Activated CD8-positive, alpha-beta memory T cell treated with anti-CD3 and anti-CD28 coated beads, Interleukin-2, amount 50 U/mL, for 4 hours (primary cell): ENCODE measurements at places on chromosomes 5 and 9.

GRCh38 chr9:127754099-127755060 lies 19.3 kb upstream of the TOR2A start:
- DNase-seq = no peak

DNA sequence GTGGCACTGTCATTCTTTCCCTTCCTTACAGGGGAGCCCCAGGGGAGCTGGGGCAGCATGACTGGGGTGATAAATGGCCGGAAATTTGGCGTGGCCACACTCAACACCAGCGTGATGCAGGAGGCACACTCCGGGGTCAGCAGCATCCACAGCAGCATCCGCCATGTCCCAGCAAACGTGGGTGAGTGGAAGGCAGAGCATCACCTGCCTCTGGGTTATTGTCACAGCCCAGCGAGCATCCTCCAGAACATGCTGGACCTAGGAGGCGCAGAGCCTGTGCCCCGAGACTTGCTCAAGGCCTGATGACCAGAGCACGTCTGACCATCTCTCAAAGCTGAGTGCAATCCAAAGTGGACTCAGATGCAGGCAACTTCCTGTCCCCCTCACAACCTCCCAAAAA lies 22.2 kb upstream of the ASS1 start:
- no peak for DNase-seq

- no peak for DNase-seq
Observed at GRCh38 chr5:159033351-159033657, 66.4 kb downstream of the EBF1 start.

- DNase-seq = no peak
Observed at GRCh38 chr5:147752033-147752432, 30.5 kb downstream of the JAKMIP2 start.

DNA sequence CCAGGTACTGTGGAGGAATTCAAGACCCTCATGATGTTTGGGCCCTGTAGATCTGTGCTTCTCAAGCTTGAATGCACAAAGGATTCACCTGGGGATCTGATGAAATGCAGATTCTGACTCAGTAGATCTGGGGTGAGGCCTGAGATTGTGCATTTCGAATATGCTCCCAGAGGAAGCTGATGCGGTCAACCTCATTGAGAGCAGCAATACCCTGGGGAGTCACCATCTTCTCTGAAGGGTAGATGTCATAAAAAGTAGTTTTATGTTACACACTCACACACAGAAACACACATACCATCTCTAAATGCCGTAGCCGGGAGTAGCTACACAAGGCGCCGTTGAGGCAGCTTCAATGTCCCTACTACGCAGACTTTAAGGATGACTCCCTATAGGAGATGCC lies 55.8 kb upstream of the CPEB4 start:
- no peak for DNase-seq

- no peak for DNase-seq
Observed at GRCh38 chr5:96481009-96481786, 48.1 kb upstream of the PCSK1 start.
